ENCODE measurements at places on chromosomes 3 and 15.

DNA sequence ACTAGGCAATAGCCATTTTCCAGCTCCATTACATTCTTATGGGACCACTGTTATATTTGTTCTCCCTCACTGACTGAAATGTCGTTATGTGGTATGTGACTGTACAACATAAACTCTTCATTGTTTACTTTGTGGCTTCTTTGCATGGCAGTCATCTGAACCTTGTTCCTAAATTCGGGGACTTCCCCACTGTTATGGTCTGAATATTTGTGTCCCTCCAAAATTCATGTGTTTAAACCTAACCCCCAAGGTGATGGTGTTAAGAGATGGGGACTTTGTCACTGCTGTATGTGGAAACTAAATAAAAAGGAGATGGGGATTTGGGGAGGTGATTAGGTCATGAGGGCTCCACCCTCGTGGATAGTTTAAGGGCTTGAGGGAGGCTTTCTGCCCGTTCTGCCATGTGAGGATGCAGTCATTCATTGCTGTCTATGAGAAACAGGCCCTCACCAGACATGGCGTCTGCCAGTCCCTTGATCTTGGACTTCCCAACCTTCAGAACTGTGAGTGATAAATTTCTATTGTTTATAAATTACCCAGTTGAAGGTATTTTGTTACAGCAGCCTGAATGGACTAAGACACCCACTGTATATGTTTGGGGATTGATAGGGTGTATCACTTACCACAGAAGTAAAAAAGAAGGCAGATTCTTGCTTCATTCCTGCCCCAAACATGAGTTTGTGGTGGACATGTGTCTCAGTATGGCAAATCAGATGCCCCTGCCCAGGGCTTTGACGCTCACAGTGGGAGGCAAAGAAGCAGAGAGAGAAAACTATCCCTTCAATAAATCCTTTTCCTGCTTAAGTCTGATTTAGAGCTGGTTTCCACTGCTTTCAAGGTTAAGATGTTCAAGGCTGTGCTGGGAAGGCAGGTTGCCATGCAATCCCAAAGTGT is 138.0 kb upstream of the UBE2E1 start:
- no peak for DNase-seq

GRCh38 chr15:40002295-40002694 is 36.7 kb downstream of the SRP14 start:
- DNase-seq = no peak

DNA sequence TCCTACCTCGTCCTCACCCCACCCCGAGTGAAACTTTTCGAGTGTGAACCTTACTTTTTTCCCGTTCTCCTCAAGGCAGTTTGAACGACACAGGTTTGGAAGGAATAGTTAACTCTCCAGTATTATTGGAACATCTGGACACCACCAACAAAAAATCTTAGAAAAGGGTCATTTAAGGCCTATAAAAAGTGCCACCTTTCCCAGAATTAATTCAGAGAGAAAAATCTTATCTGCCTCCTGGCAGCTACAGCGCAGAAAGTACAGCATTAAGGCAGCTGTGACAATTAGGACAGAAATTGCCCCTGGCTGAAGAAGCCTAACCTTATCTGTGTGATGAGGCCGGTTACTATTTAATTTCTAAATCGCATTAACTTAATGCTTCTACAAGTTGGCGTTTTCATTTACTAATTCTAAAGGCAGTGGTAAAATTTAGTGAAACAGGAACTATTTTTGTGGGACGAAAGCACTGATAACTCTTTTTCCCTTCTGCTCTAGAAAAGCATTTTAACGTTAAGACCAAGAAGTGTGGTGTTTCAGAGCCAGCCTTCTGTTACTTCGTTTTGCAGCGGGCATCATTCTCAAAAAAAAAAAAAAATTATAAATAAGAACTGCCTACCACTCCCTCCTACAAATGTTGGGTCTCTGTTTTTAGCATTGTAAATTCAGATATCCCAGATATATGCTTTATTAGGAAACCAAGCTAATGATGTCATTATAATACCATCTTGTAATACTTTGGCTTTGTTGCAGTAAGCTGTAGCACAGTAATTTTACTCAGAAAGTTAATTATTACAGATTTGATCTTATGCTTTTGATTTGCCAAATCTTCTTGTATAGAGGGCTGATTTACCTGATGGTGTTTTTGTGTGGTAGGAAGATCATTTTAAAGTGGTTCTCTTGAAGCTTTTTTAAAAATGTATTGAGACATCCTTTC is 1.4 kb downstream of the ATP11B start:
- no peak for DNase-seq

DNA sequence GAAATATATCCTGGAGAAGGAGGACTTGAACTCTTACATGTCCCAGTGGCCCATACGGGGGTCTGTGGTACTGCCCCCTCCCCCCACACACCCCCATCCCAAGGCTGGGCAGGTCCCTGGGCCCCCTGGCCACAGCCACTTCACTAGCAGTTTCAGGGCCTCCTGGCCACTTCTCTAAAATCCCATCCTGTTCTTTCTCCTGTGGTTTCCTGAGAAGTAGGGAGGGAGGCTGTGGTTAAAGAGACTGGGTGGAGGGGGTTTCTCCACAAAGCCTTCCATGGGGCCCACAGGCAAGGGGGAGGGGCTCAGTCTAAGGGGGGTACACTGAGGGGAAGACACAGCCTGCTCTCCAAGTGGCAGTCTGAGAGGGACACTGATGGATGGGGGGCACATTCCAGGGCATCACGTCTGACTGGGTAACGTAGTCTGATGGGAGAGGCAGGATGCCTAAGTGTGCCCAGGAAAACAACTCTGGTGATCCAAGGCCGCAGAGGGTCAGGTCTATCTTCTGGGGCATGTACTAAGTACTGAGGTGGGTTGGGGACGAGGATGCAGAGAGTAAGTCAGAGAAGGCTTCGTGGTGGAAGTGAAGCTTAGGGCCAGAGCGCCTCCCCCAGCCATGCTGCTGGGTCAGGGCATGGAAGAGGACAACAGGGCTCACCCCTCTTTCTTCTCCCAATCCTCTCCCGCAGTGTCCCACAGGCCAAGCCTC is 48.0 kb upstream of the C15orf39 start:
- DNase-seq = no peak

- DNase-seq = no peak
These were observed 4.4 kb upstream of the CLDN11 start for GRCh38 chr3:170414202-170414663.

DNA sequence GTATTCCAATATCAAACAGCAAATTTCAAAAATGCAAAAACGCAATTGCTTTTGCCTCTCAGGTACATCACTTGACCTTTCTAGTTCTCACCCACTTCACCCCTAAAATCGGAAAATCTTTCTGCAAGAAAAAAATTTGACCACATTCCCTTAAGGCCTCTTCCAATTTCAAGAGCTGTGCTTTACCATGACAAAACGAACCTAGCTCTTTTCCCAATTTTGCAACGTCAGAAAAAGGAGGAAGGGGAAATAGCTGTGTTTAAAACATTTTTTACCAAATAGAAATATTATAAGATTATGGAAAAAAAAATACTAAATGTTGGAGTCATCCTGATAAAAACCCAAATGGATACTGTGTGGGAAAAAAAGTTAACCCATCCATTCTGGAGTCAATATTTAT is 1.1 kb upstream of the NR2C2 start:
- DNase-seq = no peak

DNA sequence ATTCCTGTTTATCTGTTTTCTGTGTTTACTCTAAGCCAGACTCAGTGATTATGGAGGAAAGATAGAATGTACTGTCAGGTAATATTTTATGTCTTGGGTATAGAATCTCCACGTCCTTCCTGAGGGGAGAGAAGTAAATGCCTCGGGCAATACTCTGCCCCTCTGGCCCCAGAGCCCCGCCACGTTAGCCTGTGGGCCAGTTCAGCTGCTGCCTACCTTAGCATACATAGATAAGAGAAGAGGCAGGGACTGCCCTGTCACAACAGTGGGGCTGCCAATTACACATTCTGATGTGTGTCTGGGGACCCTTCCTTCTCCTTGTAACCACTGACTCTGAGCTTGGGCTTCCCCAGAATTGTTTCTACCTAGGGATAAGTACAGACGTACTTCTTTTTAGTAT is 347.7 kb upstream of the ATP11B start:
- DNase-seq = no peak

Measured in activated CD4-positive, CD25-positive, alpha-beta regulatory T cell (primary cell).